ENCODE measurements at places on chromosomes 13 and 19.

DNA sequence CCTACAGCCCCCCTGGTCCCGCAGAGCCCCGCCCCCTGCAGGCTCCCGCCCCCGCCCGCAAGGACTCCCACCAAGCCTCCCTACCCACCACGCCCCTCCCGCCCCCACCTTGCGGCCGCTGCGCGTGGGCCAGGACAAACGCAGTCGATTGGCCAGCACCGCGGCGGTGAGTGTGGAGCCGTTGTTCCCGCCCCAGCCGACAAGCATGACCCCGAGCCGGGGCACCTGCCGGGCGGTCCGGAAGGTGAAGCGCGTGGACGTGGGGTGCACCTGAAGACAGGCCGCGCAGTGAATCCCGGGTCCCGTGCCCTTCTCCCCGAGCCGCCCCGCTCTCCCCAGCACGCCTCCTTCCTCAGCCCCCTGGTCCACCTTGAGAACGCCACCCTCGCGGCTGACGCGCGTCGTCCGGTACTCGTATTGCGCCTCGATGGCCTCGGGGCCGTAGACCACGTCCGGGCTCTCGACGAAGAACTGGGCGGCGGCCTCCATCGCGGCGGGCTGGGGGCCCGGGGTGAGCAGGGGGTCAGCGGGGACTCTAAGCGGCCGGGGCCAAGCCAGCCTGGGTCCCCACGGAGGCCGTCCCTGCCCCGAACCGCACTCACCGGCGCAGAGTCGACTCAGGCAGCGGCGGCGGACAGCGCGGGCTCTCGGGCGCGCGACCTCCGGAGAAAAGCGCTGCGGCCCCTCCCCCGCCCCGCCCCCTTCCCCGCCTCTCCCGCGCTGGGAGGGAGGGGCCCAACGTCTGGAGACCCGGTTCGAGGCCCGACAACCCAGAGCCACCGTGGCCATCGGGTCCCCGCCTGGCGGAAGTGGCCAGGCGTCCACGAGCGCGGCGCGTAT is at the start of gene ISYNA1:
TSS of gene ISYNA1 (minus strand) at position 643 of the 840 bp plus-strand sequence. CDS start at position 489, 154 bp downstream.
- peak; percentile 52 for DNase-seq

DNA sequence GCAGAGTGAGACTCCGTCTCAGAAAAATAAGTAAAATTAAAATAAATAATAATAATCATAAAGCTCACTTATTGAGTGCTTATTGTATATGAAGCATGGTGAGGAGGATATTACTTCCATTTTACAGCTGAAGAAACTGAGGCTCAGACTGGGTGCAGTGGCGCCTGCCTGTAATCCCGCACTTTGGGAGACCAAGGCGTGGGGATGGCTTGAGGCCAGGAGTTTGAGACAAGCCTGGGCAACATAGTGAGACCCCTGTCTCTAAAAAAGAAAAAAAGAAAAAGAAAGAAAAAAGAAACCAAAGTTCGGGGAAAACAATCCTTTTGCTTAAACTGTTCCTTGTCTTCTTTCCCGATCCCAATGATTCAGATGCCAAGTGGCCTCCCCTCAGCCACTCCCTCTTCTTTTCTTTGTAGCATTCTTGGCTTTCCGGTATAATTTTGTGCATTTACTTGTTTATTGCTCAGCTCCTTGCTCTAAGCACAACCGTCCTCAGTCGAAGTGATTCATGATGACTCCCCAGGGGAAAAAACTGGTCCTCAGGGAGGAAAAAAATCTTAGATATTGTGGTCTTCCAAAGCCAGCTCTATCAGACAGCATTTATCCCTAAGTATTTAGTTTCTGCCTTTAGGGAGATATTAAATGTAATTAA is 965 bp upstream of the EIF3G start:
- DNase-seq, result no peak

DNA sequence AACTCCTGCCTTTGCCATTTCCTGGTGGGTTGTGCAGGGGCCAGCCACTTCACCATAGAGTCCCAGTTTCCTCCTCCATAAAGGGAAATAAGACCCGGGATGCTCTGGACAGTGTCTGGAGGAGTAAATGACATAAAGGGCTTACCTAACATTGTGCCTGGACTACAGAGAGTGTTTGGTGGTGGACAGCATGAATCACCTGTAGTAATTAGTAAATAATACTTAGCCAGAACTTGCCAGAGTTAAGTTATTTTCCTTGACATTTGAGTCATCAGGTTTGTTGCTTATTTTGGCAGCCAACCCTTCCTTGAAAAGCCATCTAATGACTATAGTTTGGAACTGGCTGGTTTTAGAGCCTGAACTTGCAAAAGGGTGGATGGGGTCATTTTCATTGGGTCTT is 159.2 kb downstream of the SLC7A1 start:
- DNase-seq, result no peak

GRCh38 chr19:14021474-14021873 is 6.5 kb upstream of the RLN3 start:
- DNase-seq, result no peak

GRCh38 chr13:46317120-46317519 is 69.9 kb downstream of the RUBCNL start:
- DNase-seq, result no peak

GRCh38 chr13:27077451-27077850 is 94.2 kb downstream of the USP12 start:
- DNase-seq, result no peak

- DNase-seq, result no peak
Measured at GRCh38 chr19:459724-460511, 915 bp downstream of the SHC2 start.

- DNase-seq, result no peak
Measured at GRCh38 chr13:25585000-25585399, 213.2 kb downstream of the ATP8A2 start.

DNA sequence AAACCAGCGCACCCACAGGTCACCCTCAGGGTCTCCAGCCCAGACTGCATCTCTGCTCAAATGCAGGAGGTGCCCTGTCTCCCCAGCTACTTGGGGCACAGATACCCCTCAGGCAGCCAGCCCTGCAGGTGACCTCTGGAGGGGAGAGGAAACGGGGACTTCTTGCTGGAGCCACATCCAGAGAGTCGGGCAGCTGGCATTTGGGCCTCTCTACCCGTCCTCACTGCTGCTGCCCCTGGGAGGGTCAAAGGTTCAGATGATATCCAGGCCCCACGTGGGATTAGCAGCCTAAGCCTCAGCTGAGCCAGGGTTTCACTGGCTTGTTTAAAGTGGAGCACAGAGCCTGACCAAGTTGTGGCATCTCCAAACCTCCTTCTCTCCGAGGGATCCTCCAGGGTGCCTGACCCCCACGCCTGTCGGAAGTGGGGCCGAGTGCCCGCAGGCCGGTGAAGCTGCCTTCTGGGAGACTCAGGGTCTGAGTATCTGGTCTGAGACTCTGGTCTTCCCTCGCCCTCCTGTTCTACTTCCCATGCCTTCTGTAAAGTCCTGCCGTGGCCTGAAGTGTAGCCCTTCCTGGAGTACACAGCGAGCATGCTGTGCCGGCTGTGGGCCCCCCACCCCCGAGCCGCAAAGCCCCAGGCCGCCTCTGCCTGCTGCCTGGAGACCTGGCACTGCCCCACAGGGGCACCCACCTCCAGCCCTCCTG is 2.1 kb downstream of the RASA3 start:
- no peak for DNase-seq

DNA sequence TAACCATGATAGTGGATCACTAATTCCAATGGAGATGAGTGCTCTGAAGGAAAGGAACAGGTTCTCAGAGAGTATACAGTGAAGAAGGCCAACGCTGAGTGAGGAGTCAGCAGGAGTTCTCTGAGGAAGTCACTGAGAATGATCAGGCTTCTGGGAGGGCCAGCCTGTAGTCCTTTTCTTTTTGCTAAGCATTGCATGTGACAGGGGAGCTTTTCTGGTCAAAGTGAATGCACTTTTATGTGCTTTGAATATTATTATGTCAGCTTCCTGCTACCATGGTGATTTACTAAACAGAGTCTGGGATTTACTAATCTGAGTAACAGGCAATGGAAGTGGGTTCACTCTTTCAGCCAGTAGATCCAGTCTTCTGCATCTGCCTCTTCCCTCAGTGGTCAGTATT is 81.1 kb upstream of the SERP2 start:
- DNase-seq, result no peak

DNA sequence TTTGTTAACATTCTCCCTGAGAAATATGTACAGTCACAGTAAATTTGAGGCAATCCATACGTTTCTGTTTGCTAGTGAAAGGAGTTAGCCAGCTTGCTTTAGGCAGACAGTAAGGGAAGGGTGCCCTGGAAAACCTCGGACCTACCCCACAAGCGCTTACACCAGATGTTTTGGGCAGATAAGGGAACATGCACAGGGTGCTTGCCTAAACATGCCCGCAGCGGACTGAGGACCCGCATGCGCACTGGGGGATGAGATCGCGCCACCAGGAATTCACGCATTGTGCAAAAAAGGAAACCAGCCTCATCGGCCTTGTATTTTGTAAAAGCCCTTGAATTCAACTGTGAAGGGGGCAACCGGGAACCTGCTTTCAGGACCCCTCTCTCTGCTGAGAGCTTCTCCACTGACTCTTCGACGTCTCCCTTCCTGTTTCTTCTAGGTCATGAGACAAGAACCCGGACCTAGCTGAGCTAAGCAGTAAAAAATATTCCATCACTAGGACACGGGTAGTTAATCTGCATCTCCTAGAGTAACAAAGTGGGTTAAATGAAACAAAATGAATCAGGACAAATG is 1399.2 kb upstream of the ATXN8OS start:
- DNase-seq, result no peak

- DNase-seq, result no peak
Measured at GRCh38 chr19:46115396-46116106, 8.9 kb downstream of the IGFL3 start.

- no peak for DNase-seq
Measured at GRCh38 chr19:55681131-55682092, 6.4 kb downstream of the EPN1 start.

DNA sequence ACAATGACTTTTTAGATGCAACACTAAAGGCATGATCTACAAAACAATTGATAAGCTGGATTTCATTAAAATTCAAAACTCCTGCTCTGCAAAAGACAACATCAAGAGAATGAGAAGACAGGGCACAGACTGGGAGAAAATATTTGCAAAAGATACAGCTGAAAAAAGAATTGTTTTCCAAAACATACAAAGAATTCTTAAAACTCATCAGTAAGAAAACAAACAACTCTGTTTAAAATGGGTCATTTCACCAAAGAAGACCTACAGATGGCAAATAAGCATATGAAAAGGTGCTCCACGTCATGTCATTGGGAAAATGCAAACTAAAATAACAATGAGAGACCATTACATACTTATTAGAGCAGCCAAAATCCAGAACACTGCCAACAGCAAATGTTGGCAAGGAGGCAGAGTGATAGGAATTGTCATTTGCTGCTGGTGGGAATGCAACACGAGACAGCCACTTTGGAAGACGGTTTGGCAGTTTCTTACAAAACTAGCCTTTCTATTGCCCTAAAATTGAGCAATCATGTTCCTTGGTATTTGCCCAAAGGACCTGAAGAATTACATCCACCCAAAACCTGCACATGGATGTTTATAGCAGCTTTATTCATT is 39.2 kb downstream of the FLT1 start:
- DNase-seq, result no peak

- no peak for DNase-seq
Measured at GRCh38 chr19:11168568-11168967, 13.0 kb upstream of the SPC24 start.

DNA sequence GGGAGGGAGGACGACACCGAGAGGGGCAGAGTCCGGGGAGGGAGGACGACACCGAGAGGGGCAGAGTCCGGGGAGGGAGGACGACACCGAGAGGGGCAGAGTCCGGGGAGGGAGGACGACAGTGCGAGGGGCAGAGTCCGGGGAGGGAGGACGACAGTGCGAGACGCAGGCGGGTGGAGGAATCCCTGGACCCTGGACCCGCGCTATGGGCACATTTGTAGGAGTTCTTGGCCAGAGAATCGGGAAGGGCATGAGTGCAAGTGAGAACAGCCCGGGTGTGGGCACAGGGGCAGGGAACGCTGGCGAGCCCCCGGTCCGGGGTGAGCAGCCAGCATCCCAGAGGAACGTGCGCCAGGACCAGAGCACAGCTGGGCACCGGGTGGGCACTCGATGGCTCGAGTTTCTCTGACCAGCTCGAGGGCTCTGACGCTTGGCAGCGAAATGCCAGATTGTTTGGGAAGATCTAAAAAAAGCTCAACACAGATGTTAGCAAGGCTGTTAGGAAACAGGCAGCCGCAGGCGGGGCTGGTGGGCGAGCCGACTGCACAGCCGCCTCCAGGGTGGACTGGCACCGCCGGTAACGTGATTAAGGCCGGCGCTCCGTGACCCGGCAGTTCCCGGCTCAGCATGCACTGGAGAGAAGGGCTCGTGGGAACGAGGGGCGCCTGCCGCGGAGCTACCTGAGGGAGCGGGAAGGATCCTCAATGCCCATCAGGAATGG is 17.9 kb upstream of the C2CD4C start:
- DNase-seq, result no peak

GRCh38 chr19:51163257-51163656 is 21.2 kb downstream of the SIGLEC7 start:
- no peak for DNase-seq

DNA sequence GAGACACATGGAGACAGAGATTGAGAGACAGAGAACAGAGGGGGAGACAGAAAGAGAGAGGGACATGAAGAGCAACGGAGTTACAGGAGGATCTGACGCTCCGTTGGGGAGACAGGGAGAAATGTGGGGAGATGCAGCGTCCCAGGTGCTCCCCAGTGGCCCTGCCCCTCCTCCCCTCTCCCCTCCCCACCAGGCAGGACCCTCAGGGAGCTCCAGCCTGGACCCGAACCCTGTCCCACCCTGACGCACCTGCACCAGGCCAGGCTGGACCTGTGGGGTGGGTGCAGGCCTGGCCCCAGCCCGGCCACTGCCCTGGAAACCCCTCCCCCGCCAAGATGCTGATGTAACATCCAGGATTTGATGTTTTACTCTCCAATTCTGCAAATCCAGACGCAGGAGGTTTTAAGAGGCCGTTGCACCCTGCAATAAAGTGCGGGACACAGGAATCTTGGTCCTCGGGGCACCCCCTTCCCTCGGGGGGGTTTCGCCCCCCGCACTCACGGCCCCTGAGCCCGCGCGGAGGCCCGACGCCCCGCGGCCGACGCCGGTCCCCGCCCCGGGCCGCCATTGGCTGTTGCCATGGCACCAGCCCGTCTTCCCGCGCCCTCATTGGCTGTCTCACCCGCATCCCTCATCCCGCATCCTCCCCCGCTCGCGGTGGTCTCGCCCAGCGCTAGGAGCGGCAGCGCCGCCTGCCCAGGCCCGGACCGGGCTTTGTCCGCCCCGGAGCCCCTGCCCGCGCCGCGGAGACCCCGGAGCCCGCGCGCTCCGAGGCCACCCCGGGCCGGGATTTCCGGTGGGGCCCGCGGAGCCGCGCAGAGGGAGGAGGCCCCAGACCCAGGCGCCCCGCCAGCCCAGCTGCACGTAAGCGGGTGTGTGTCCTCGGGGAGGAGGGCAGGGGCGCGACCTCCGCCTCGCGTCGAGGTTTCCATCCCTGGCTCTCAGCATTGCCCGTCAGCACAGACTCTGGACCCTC is at the start of gene APC2:
TSS of gene APC2 (plus strand) at position 655 of the 976 bp plus-strand sequence. CDS start 2,881 bp downstream, outside the sequence.
- DNase-seq, result no peak

- no peak for DNase-seq
Measured at GRCh38 chr13:101139081-101139480, 277.2 kb downstream of the NALCN start.

GRCh38 chr13:91520952-91521351 is 122.5 kb downstream of the GPC5 start:
- no peak for DNase-seq

Measured in stimulated activated naive CD4-positive, alpha-beta T cell (primary cell).